RPMI7951 (cell line): ENCODE measurements at places on chromosomes 12 and 14. TPM values are rescaled to one million over a fixed set of nuclear protein-coding genes. Genes with fewer than 3 reads are reported as not detected.

DNA sequence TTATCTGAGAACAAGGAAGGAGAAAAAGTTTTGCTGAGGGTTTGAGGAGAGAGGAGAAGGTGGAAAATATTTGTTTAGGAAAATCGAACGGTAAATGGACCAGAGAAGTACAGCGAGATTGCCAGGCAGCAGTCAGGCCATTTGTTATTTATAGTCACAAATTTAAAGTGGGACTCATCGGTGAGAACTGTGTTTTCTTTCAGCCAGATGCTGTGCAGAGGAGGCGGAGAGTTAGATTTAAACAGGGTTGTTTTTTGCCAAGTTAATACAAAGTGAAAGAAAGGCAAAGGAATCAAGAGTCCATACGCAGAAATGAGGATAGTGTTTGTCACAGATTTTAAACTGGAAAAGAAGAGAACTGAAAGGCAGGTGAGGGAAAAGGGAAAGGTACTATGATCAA lies 200.6 kb upstream of the CNOT2 start:
- no peak for DNase-seq

GRCh38 chr12:45973526-45973925 lies 16.8 kb downstream of the SCAF11 start:
- DNase-seq, result no peak

GRCh38 chr12:125983094-125983783 lies 918.0 kb downstream of the AACS start:
- peak; percentile 57 for DNase-seq

DNA sequence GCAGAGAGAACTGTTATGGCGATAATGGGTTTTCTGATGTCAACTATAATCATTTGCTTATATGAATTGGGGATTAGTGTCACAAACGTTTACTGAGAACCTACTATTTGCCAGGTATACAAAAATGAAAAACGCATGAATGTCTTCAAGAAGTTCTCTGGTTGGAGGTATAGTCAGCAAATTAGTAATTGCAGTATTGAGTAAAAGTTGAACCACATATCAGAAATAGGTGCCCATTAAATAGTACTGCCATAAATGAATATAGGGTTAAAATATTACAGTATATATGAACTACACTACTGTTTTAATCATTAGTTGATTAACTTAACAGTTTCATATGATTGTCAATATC lies 60.0 kb downstream of the PTPRB start:
- no peak for DNase-seq

DNA sequence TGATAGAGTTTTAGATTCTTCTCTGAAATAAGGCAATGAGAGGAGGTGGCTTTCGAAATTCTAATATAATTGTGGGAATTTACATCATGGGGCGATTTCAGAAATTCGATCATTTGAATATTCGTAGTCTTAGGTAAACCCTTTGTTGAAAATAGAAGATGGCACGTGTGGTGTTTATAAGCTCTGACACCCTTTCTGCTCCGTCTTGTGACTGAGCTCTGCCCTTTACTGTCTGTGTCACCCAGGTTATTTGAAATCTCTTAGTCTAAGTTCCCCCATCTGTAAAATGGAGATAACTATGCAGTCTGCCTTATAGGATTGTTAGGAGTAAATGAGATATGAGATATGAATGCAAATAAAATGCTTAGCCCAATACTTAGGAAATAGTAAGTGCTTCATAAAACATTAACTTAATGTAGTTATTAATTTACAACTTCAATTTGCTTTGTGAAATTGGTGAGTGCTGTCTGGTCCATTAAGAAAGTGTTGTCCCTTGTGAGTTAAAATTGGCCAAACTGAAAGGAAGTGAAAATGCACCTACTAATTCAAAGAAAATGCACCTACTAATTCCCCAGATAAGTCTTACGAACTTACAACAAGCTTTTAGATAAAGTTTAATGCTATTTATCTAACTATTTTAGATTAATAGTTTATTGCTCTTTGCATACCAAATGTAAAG lies 1.5 kb downstream of the BMAL2 start:
- no peak for DNase-seq

DNA sequence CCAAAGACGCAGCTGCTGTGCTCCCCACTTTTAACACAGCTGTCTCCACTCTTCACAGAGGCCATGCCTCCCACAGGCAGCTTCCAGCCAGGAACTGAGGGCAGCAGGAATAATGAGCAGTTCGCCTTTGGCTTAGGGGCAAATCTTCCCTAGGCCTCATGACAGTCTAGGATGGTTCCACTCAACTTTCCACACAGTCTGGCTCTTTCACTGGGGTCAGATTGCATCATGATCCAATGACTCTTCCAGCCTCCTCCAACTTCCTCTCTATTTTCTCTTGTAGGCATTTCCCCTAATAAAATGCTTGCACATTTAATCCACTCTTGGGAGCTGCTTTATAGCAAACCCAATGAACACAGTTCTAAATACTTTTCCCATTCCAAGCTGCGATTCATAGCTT lies 271.6 kb upstream of the ATP2B1 start:
- DNase-seq, result peak; percentile 88

- DNase-seq, result no peak
Measured at GRCh38 chr14:105223260-105223659, 25.1 kb upstream of the BTBD6 start.

GRCh38 chr12:122943196-122943595 lies 23.1 kb downstream of the ABCB9 start:
- peak; percentile 28 for DNase-seq

DNA sequence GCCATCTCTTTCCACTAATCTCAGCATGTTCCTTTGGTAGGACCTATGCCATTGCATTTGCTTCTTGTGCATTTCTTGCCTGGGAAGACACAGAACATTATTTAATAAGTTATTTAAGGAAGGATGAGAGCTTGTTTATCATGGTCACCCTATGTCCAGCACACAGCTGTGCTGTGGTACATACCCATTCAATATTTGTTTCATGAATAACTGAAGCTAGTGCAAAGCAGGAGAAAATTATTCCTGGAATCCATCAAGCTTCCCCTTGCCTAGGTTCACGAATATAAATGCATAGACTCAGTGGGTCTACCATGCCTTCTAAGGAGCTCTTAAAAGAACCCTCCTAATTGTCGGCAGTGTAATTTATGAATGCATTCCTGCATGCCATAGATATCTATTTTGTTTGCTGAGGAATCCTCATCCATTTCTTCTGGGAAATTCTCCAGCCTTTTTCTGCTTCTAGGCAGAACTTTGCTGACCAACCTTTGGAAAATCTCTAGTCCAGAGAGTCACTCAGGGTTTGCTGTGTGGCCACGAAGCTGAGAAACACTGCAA lies 599.8 kb upstream of the TMEM132C start:
- no peak for DNase-seq

The CCNB1IP1 gene
- 51.2 and 52.4 TPM in 2 replicates for total RNA-seq
